ENCODE measurements at places on chromosomes 3 and 15. TPM values are rescaled to one million over a fixed set of nuclear protein-coding genes. Genes with fewer than 3 reads are reported as not detected.

The EHD4 gene
- 46.5 TPM for polyA plus RNA-seq

The RPL32 gene
- polyA plus RNA-seq: 1,620 TPM

The OR5K2 gene
- not detected for polyA plus RNA-seq

The SLC51B gene
- not detected for polyA plus RNA-seq

The NEK11 gene
- 1.7 TPM for polyA plus RNA-seq

The EPB42 gene
- 0.15 TPM for polyA plus RNA-seq

DNA sequence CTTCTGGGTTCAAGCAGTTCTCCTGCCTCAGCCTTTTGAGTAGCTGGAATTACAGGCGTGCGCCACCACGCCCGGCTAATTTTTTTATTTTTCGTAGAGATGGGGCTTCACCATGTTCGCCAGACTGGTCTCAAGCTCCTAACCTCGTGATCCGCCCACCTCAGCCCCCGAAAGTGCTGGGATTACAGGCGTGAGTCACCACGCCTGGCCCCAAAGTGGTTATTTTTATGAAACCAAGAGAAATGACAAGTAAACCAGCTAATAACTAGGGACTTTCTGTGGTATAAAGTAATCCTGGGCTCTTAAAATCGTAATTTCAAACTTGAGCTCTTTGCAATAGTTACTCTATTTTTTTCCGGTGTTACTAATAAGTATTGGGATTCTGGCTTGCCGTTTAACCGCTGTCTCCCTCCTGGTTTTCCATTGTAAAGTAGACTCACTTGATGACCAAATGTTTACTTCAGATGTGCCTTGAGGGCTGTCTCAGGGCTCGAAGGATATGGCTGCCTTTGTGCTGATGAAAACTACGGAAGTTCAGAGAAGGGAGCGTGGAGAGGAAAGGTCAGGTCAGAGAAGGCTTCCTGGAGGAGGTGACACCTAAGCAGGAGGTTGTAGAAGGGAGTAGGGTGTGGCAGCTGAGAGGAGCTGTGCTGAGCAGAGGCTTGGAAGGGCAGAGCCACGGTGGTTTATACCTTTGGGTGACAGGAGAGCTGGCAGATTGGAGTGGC is 4.2 kb downstream of the ZSCAN2 start:
- H3K27ac ChIP-seq: no peak overlapping the region
- H3K4me1 ChIP-seq: peaks cover 8% of the 10 kb centered on the region
- peaks cover 26% of the 10 kb centered on the region for H3K36me3 ChIP-seq
- DNase-seq: no peak
- no peaks in the 10 kb centered on the region for H3K27me3 ChIP-seq

DNA sequence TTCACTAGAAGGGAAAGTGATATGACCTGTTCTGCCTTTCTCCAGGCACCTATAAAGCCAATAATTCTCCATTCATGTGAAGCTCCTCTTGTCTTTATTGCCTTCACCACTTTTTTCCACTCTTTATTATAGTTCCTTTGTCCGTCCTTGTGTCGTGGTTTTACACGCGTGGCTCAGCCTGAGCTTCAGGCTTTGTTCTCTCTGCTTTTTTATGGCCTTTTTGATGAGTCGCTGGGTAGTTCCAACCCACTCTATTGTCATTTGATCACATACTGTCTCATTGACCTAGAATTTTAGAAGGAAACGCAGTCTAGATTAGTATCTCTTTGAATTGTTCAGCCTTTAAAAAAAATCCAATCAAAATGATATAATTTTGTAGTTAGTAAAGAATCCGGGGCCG is 403.2 kb downstream of the PTPRG start:
- no peaks in the 10 kb centered on the region for H3K36me3 ChIP-seq
- no peak overlapping the region for H3K27ac ChIP-seq
- H3K4me1 ChIP-seq: no peaks in the 10 kb centered on the region
- no peaks in the 10 kb centered on the region for H3K27me3 ChIP-seq

- no peaks in the 10 kb centered on the region for H3K27me3 ChIP-seq
- no peaks in the 10 kb centered on the region for H3K36me3 ChIP-seq
- no peaks in the 10 kb centered on the region for H3K4me1 ChIP-seq
Measured at GRCh38 chr3:170670504-170670903, 84.6 kb upstream of the SLC7A14 start.

DNA sequence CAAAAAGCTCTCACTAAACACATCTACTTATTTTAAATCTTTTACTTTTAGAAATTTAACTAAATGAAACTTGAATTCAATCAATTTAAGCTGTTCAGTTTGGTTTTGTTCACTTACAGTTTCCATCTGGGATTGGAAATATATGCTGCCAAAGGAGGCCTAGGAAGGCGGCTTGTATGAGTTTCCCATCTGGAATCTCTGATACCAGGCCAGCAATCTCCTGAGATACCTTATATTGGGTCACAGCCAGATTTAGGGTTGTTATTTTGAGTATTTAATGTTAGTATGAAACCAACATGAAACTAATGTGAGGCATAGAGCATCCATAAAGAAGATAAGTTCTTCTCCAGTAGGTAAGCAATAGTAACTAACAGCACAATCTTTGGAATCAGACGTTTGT is 94.6 kb downstream of the GMNC start:
- H3K27me3 ChIP-seq: no peaks in the 10 kb centered on the region
- H3K4me3 ChIP-seq: no peak overlapping the region
- H3K27ac ChIP-seq: no peak overlapping the region
- H3K36me3 ChIP-seq: no peaks in the 10 kb centered on the region
- H3K4me1 ChIP-seq: no peaks in the 10 kb centered on the region

- no peak overlapping the region for H3K4me3 ChIP-seq
- no peak overlapping the region for H3K27ac ChIP-seq
- no peaks in the 10 kb centered on the region for H3K27me3 ChIP-seq
- H3K4me1 ChIP-seq: no peaks in the 10 kb centered on the region
- no peaks in the 10 kb centered on the region for H3K36me3 ChIP-seq
Measured at GRCh38 chr3:32432045-32432710, 40.5 kb downstream of the CMTM7 start.

DNA sequence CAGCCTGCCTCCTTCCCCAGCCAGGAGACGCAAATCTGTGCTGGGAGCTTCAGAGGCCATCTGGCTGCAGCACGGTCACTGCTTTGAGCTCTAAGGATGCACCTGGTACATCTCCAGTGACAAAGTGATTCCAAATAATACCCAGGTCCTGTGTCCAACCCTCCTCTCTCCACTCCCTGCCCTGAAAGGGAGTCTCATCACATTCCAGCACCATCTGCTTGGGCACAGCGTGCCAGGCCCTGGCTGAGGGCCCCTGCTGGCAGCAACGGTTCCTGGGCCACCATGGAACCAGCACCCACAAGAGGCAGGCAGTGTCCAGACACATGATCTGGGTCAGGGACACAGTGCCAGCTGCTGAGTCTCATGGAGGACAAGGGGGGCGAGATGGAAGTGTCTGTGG is 81.3 kb downstream of the MTHFS start:
- no peaks in the 10 kb centered on the region for H3K36me3 ChIP-seq
- peak; percentile 23 for DNase-seq

DNA sequence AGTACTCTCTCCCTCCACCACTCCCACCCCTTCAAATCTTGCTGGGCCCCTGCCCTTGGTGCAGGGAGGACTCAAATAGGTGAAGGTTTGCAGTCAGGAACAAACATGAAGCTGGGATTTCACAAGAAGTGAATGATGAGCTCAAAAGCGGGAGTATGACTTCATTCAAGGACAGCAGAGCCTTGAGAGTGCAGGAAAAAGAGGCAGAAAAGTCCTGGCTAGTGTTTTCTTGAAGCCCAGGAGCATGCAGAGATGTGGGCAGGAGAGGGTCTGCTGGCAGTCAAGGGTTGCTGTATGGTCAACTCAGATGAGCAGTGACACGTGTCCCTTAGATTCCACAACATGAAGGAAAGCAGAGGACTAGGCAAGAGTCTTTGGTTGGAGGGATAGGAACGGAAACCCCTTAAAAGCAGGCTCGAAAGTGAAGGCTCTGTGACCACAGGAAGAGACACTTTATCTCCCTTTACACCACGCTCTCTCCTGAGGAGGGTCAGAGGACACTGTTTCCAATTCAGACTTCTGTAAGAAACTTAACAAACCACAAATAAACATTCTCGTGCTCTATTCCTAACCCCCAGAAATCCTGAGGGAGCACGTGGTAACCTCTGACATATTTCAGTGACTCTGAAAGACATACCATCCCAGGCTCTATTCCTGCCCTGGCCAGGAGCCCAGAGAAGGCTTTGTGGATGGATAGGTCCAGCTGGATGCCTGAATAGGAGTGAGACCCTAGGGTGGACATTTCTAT is 168.0 kb upstream of the NDN start:
- H3K4me3 ChIP-seq: no peak overlapping the region
- no peaks in the 10 kb centered on the region for H3K4me1 ChIP-seq
- no peak for DNase-seq
- no peaks in the 10 kb centered on the region for H3K27me3 ChIP-seq

DNA sequence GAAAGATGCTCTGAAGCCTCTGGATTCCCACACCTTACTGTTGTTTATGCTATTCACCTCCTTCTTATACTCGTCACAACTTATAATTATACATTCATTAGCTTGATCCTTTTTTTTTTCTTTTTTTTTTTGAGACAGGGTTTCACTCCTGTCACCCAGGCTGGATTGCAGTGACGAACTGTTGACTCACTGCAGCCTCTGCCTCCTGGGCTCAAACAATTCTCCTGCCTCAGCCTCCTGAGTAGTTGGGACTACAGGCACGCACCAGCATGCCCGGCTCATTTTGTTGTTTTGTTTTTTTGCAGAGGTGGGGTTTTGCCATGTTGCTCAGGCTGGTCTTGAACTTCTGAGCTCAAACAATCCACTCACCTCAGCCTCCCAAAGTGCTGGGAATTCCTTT is 143.6 kb downstream of the PLCL2 start:
- no peak for DNase-seq
- H3K36me3 ChIP-seq: no peaks in the 10 kb centered on the region
- H3K27me3 ChIP-seq: no peaks in the 10 kb centered on the region
- H3K4me1 ChIP-seq: peaks cover 30% of the 10 kb centered on the region
- no peak overlapping the region for H3K27ac ChIP-seq

DNA sequence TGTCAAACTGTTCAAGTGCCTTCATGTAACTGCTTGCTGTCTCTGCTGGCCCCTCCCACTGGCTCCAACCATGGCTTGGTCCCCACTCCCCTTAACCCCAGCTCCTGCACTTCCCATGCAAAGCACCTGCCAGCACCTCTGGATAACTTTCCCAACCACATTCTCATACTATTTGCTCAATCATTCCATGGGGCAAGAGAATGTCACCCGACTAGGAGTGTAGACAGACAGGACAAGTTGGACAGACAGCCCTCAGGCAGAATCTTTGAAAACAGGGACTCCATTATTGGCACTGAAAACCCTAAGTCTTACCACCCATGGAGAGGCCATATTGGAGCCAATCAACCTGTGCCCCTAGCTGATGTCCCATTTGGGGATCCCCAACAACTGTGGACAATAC is 246.5 kb downstream of the RPLP1 start:
- no peaks in the 10 kb centered on the region for H3K36me3 ChIP-seq
- DNase-seq: no peak
- no peaks in the 10 kb centered on the region for H3K27me3 ChIP-seq
- no peak overlapping the region for H3K4me3 ChIP-seq
- no peak overlapping the region for H3K27ac ChIP-seq

DNA sequence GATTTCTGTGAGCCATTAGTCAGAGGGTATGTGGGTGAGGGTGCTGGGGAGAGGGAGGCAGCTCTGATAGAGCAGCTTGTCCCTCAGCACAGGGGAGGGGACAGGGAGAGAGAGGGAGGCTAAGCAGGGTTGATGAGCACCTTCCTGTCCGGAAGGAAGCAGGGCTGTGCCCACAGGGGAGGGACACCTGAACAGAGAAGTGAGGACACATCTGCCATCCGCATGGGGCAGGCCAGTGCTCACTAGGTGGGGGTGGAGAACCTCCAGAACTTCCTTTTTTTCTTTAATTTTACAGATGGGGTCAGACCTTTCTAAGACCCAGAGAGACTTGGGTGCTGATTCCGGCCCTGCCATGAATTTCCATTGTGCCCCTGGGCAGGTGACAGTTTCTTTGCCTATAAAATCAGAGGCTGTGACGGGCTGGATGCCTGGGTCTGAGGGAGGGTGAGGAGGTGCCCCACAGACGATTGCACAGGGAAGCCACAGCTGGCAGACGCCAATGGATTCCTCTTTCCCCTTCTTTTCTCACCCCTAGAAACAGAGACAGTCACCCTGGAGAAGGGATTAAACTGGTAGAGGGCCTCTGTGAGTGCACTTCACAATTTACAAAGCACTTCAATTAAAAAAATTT is 4.1 kb upstream of the TGM5 start:
- H3K36me3 ChIP-seq: no peaks in the 10 kb centered on the region
- H3K4me1 ChIP-seq: no peaks in the 10 kb centered on the region
- no peaks in the 10 kb centered on the region for H3K27me3 ChIP-seq
- H3K27ac ChIP-seq: no peak overlapping the region
- no peak overlapping the region for H3K4me3 ChIP-seq
- DNase-seq: no peak

- no peaks in the 10 kb centered on the region for H3K36me3 ChIP-seq
- no peak overlapping the region for H3K27ac ChIP-seq
- no peak overlapping the region for H3K4me3 ChIP-seq
Measured at GRCh38 chr15:39156166-39156565, 424.7 kb upstream of the THBS1 start.

GRCh38 chr3:169252535-169252934 is 411.0 kb downstream of the MECOM start:
- no peaks in the 10 kb centered on the region for H3K36me3 ChIP-seq
- no peak for DNase-seq
- H3K27ac ChIP-seq: no peak overlapping the region
- no peaks in the 10 kb centered on the region for H3K27me3 ChIP-seq

- no peaks in the 10 kb centered on the region for H3K36me3 ChIP-seq
- no peaks in the 10 kb centered on the region for H3K27me3 ChIP-seq
Measured at GRCh38 chr3:120506076-120506827, 55.5 kb upstream of the FSTL1 start.

GRCh38 chr15:52649686-52650085 is 29.5 kb downstream of the ATOSA start:
- H3K36me3 ChIP-seq: peaks cover 28% of the 10 kb centered on the region
- H3K4me1 ChIP-seq: peaks cover 52% of the 10 kb centered on the region
- H3K27me3 ChIP-seq: no peaks in the 10 kb centered on the region

DNA sequence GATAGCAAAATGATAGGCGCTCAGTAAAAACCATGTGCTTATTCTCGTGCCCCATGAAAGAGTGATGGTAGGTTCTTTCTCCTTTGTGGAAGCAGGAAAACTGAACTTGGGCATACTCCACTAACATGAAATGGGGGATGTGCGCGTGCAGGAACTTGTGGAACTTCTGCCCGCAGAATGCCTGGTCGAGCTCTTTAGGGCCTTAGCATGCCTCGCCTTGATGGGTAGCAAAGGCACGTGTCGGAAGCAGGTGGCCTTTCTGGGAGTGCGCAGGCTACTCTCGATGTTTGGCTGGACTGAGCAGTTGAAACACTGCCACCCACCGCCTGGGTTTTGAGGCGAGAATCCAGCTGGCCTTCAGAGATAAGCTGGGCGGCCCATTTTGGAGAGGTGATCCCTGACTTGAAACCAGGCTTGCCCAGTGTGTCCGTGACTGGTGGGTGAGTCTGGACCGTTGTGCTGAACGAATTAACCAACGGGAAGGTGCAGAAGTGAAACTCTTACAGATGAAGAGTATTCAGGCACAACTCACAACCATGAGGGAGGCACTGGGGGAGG is 842 bp downstream of the PCCB start:
- DNase-seq: peak; percentile 74
- H3K4me3 ChIP-seq: peak overlapping the region; percentile 79
- H3K36me3 ChIP-seq: no peaks in the 10 kb centered on the region
